T follicular helper cell (primary cell): ENCODE measurements at places on chromosomes 5 and 9.

DNA sequence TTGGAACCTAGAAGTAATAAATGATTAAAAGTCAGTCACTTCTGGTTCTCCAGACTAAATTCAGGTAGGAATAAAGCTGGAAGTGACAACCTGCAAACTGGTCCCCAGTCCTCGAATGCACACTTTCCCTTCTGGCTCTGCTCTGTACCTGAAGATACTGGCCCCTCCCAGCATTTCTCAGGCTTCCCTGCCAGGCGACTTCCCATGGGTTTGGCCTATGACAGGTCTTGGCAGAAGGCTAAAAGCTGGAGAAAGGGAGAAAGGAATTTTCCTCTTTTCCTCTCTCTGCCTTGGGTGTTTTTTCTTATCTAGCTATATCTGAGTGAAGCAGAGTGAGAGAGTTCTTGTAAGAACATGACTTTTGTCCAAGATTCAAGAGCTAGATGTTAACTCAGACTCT lies 1005.7 kb downstream of the DTWD2 start:
- no peak for DNase-seq

GRCh38 chr5:145912019-145912418 lies 24.4 kb upstream of the SH3RF2 start:
- DNase-seq, result no peak

- no peak for DNase-seq
Observed at GRCh38 chr5:42840269-42840668, 28.6 kb upstream of the SELENOP start.

GRCh38 chr9:33924978-33925797 lies 108.2 kb downstream of the UBE2R2 start:
- no peak for DNase-seq

DNA sequence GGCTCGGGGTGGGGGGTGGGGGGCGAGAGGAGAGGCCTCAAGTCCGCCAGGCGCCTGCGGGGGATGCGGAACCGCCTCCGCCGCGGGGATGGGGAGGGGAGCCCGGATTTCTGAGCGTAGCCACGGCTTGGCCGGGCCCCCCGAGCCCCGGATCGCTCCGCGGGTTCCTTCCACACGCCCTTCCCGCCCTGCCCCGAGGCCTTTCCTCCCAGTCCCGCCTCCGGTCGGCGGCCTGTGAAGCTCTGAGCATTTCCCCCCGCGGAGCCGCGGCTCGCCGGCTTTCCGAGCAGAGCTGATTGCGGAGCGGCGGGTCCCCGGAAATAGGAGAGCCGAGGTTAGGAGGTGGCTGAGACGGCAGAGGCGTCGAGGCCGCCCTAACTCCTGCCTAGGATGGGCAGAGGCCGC lies 6.1 kb downstream of the IRX4 start:
- DNase-seq, result no peak

GRCh38 chr5:79143684-79144379 lies 32.2 kb downstream of the BHMT start:
- no peak for DNase-seq

GRCh38 chr9:85700330-85700729 lies 41.4 kb downstream of the AGTPBP1 start:
- DNase-seq, result no peak

GRCh38 chr9:84856181-84856632 lies 186.7 kb downstream of the NTRK2 start:
- DNase-seq, result no peak

DNA sequence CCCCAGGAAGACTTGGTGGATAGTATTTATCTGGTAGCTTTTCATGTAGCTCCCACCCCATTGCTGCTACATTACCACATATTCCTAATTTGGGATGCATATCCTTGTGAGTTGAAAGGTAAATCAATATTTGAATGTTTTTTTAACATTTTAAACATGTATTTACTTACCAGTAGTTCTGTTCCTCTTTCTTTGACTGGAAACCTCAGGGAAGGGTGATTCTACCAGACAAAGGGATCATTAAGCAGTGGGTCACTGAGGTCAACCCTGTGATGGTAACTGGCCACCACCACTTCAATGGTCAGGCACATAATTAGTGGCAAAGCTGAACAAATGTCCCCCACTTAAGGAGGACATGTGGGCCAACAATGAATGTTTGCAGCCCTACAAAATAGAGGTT lies 27.2 kb upstream of the KLF9 start:
- no peak for DNase-seq

GRCh38 chr5:127911619-127912018 lies 171.9 kb upstream of the SLC12A2 start:
- DNase-seq, result no peak
